ENCODE measurements at places on chromosomes 12 and 14.
A peak's percentile ranks its signal among the peaks of the same experiment; 100 is the strongest.

GRCh38 chr12:2643576-2644135, 151.1 kb upstream of the FKBP4 start:
- no peak for DNase-seq

DNA sequence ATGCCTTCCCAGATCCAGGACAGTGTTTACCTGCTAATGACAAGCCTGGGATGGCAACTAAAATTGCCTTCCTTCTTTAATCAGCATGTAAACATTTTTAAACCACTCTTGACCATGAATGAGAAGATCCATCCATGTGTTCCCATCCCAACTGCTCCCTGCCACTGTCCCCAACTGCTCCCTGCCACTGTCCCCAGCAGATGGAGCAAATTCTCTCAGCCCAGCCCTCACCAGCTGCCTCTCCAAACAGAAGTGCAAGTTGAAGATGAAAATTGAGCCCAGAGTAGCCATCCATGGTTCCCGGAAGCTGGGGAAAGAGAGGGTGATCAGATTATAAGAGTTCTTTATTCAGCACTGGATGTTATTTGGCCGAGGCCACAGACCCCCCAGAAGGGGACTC, 133.1 kb downstream of the SLC15A4 start:
- no peak for DNase-seq

- DNase-seq, result peak; percentile 96
Measured at GRCh38 chr14:33475623-33476022, 475.3 kb downstream of the EGLN3 start.

DNA sequence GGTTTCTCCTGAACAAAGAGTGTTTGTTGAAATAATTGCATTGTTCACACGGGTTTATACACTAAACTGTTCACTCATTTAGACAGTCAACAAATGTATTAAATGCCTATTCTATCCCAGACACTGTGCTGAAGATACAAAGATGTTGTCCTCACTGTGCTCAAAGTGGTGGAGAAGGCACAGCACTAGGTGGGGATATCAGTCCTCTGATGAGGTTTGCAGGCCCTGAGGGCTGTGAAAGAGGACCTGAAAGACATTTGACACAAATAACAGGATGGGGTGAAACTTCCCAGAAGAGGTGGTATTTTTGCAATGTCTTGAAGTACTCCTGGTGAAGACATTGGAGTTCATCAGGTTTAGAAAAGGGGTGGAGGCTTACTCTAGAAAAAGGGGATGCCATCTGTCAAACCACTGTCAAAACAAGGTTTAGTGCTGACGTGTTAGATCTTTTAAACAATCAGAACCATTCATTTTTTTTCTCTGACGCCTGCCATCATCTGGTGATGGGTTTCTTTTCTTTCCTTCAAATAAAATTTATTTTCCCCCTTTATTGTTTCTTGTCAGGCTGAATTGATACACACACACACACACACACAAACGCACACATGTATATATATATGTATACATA, 69.5 kb downstream of the ACSS3 start:
- no peak for DNase-seq

GRCh38 chr12:49068879-49069506, 786 bp downstream of the RHEBL1 start:
- DNase-seq, result no peak

DNA sequence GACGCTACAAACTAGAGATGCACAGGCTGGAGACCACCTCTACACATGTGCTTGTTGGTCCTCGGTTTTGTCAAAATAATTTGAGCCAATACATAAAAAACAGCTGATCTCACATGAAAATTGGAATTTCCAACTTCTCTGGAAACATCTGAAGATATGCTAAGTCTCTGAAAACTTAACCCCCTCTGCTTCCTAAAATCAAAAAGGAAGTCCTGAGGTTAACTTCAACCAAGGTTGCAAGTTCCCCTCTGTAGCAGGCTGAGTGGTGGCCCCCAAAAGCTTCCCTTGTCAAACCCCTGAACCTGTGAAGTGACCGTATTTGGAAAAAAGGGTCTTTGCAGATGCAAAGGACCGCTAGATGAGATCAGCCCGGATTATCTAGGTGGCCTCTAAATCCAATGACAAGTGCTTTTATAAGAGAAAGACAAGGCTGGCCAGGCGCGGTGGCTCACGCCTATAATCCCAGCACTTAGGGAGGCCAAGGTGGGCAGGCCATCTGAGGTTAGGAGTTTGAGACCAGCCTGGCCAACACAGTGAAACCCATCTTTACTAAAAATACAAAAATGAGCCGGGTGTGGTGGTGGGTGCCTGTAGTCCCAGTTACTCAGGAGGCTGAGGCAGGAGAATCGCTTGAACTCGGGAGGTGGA, 32.0 kb upstream of the VPS37B start:
- DNase-seq, result no peak

GRCh38 chr14:32073537-32074189, 3.4 kb upstream of the ARHGAP5 start:
- peak; percentile 88 for DNase-seq

DNA sequence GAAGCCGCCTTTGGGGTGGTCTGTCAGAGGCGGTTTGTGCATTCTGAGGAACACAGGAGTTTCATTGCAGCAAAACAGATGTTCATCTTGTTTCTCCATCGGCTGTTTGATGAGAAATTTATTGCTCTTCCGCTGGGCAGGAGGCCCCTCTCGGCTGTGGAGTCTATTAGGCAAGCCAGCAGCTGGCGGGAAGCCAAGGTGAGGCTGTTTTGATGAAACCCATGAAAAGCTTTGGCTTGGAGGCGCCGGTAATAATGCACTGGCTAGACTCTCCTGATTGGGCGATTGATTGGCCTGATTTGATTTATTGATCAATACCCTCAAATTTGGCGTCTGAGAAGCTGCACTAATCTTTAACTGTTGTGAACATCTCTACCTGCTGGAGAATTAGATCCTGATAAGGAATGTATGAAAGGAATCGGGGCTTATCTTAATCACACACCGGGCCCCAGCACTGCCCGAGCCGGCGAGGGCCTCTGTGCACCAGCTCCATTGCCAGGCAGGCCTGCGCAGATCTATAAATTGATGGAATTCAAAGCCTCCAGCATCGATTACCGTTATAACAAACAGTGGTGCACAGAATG, 187.7 kb downstream of the PHETA1 start:
- DNase-seq, result no peak

- no peak for DNase-seq
Measured at GRCh38 chr14:60093606-60094005, 1.9 kb downstream of the PCNX4 start.

All from GM23338 (cell line).